ENCODE measurements at places on chromosomes 13 and 19. TPM values are rescaled to one million over a fixed set of nuclear protein-coding genes. Genes with fewer than 3 reads are reported as not detected.

DNA sequence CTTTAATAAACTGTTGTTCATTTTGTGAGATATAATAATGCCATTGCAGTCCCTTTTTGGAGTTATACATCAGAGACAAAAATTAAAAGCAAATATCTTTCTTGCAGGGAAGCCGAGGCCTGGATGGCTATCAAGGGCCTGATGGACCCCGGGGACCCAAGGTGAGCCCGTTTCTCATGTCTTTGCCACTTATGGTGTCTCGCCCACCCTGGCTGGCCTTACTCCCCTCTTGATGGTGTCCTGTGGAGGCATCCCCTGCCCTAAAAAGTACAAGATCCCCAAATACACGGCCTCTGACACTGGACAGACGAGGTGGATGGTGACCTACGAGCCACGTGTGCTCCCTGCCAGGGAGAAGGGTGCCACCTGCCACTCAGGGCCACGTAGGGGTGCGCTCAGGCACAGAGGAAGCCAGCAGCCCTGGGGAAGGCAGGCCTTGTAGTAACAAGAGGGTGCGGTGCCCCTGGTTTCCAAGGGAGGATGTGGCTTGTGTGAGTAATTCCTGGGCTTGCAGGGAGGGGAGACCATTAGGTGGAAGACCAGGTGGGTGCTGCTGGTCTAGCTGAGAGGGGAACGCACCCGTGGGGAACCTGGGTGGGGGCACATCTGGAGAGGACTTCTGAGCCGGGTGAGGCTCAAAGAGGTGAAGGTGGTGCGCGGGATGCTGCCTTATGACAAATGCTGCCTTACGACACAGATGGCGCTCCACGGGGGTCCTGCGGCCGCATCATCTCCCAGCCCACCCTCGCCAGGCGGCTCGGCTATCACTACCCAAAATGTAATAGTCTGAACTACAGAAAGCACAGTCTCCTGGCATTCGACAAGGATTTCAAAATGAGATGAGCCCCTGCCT, 115.6 kb downstream of the RAB20 start:
- no peak for DNase-seq

Gene PSG3
- not detected for total RNA-seq

GRCh38 chr19:6374711-6375410, 872 bp downstream of the PSPN start:
- DNase-seq = peak; percentile 37

Gene CAMSAP3
- total RNA-seq = not detected

GRCh38 chr13:102484329-102484728, 82.5 kb upstream of the FGF14 start:
- no peak for DNase-seq

Gene COPE
- total RNA-seq = 179 TPM

Gene PSENEN
- total RNA-seq = 11.6 TPM

GRCh38 chr19:400976-401865, 7.7 kb downstream of the C2CD4C start:
- DNase-seq = peak; percentile 85

DNA sequence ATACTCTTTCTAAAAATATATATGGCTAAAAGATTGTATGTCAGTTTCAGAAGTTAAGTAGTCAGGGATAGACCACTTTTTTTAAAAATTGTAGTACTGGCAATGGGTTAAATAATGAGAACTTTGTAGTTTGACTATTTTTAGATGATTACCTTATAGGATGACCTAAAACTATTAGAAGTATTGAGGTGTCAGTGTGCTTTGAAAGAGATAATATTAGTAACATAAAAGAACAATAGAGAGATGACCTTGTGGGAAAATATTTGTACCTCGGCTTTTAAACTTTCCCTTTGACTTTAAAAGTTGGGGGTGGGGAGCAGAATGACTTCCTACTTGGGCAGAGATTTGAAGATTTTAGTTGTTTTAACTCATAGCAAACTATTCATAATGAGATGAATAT, 48.3 kb downstream of the SLAIN1 start:
- DNase-seq = no peak
